ENCODE measurements at places on chromosomes 4 and X. TPM values are rescaled to one million over a fixed set of nuclear protein-coding genes. Genes with fewer than 3 reads are reported as not detected.

The RRH gene
- polyA plus RNA-seq: 0.17 TPM

The F11 gene
- 35.1 TPM for polyA plus RNA-seq

DNA sequence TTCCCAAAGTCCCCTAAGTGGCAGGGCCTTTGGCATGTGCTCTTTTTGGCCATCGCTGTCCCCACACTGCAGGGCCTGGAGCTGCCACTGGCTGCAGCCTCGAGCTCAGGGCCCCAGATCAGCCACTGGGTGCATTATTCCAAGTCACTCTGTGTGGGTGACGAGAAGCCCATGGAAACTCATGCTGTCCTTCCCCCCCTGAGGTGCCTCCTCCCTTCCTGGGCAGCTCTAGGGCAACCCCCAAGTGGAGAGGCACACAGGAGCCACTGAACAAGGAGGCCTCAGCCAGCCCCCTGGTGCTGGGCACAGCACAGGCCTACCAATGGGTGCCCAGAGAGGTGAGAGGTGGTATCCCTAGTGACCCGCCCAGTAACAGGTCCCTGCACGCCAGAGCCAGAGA is 84.5 kb downstream of the PPP2R2C start:
- DNase-seq: no peak

DNA sequence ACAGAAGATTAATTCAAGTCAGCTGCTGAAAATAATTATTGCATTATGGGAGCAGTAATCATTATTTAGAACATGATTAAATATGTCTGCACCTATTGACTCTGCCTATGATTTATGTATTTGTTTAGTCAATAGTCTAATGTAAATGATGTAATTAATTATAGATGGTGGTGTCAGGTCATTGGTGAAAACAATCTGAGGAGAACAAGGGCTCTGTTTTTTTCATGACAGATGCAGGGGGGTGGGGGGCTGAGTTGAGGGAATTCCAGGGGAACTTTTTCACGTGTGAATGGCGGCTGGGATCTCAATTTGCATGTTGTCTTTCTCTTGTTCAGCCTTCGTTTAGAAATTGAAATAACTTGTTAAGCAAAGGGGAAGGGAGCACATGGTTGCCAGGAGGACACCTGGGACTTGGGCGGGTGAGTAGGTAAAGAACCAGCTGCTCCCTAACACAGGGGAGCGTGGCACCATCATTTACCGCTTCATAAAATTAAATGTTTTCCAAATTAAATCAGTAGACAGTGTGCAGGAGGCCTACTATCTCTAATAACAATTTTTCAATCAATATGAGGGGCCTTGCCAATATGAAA is 65.4 kb downstream of the NKX6-1 start:
- no peak for DNase-seq

DNA sequence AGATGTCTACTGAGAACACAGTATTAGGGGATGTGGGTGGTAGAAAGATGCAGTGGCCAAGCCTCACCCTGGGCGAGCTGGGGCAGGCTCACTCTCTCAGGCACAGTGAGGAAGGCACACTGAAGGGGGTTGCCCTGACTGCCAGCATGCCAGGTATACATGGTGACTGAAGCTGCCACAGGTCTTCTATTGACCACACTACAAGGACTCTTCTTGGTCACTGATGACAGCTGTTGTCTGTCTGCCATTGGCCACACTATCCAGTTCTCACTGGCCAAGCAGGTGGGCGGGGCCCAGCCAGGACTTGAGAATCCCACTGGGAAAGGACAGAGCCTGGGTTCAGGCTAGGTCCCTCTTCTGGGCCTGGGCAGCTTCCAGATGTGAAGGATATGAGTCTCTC is 39.7 kb upstream of the TBC1D14 start:
- DNase-seq: no peak
